Hematopoietic multipotent progenitor cell treated with erythropoietin and hydrocortisone succinate and interleukin-3 and kit ligand, for 17 days (in vitro differentiated cells): ENCODE measurements at places on chromosomes 12 and 14.

DNA sequence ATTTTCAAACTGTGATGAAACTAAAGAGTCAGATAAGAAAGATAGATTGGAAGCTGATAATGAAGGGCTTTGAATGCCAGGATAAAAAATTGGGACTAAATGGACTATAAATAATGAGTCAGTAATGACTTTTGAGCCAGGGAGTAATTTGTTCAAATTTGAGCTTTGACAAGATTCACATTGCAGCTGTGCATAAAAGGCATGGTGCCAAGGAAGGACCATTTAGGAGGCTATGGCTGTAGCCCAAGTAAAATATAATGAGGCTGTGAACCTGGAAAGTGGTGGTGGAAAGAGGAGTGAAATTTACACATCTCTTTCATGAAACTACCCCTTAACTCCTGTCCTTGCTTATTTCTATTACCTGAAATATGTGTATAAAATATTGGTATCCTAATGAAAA, 218.5 kb downstream of the SLC6A15 start:
- no peak for DNase-seq

DNA sequence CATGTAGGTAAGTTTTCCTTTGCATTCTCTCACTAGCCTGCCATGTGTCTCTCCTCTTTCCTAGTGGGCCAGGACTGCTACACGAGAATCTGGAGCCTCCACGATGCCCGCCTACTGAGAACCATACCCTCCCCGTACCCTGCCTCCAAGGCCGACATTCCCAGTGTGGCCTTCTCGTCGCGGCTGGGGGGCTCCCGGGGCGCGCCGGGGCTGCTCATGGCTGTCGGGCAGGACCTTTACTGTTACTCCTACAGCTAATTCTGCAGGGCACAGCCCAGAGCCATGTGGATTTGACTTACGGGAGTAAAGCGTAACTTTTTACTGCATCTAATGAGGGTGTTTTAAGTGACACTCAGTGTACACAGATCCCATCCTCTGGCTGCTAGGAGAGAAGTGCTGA, 32.3 kb downstream of the DCAF4 start:
- DNase-seq = no peak

- DNase-seq = no peak
Measured at GRCh38 chr12:109900752-109901580, 892 bp downstream of the TCHP start.

GRCh38 chr12:39830852-39831520, 211.4 kb upstream of the ABCD2 start:
- DNase-seq = no peak

- DNase-seq = no peak
Measured at GRCh38 chr12:115636546-115636945, 640.9 kb downstream of the MED13L start.

DNA sequence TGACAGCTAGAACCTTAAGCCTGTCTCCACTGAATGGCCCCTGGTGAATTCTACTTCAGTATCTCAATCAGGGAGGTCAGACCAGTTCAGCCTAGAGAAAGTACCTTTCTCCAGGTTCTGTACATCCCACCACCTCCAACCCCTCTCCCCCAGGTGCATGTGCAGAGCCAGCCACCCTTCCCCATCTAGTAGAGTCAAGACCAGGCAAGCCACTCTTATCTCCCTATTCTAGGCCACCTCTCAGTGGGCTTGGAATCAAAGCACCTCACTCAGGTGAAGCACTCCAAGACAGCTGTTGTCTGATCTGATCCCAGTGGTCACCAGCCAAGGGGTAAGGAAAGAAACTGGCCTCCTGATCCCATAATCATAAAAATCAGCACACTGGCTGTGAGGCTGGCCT, 340.9 kb downstream of the BCL11B start:
- DNase-seq = no peak

DNA sequence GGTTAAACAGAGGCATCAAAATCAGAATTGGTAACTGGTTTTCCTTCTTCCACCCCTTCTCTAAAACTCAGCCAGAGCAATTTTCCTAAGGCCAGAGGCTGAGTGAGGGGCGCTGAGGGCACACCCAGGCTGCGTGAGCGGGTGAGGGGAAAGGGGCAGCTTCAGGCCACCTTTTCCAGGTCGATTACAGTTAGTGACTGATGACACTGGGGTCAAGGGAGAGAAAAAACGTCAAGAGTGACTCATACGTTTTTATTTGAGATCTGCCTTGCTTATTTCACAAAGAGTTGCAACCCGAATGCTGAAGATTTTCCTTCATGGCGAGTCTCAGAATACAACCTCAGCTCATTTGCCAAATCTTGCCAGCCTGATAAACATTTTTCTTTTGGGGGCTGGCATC, 46.7 kb upstream of the EVL start:
- DNase-seq = no peak
